ENCODE measurements at places on chromosomes 1 and 21. TPM values are rescaled to one million over a fixed set of nuclear protein-coding genes. Genes with fewer than 3 reads are reported as not detected.

Gene ABCA4
- 0.10 TPM for total RNA-seq

Gene FAM72A
- 9.0 TPM for total RNA-seq

Gene ERICH3
- not detected for total RNA-seq

Gene STUM
- total RNA-seq: not detected

Gene PRAMEF10
- not detected for total RNA-seq

Gene OR2T35
- total RNA-seq: not detected

Gene AKIRIN1
- total RNA-seq: 44.0 TPM

Gene S100B
- total RNA-seq: not detected

Gene AUNIP
- 6.0 TPM for total RNA-seq

Gene HTR6
- 0.17 TPM for total RNA-seq

Gene GPR25
- total RNA-seq: not detected

Gene VHLL
- total RNA-seq: not detected

Gene CTSE
- not detected for total RNA-seq

Gene CFAP141
- total RNA-seq: not detected

Gene PIK3CD
- total RNA-seq: 10.6 TPM

Gene MCOLN3
- total RNA-seq: 4.2 TPM

Gene HCN3
- 5.4 TPM for total RNA-seq

Gene METTL25B
- 24.1 TPM for total RNA-seq

Gene XCL2
- not detected for total RNA-seq

Gene BCAS2
- 30.4 TPM for total RNA-seq

Gene ZNF669
- 4.5 TPM for total RNA-seq

Gene SOAT1
- 33.5 TPM for total RNA-seq

Gene CYP4A11
- total RNA-seq: not detected

Gene AIM2
- not detected for total RNA-seq

Gene STMN1
- total RNA-seq: 210 TPM

Gene LAPTM5
- total RNA-seq: 0.13 TPM

Gene OR2T2
- total RNA-seq: not detected

Gene USP1
- total RNA-seq: 27.3 TPM

Gene SYT6
- 0.54 TPM for total RNA-seq

Gene TMEM61
- not detected for total RNA-seq

Gene PDC
- total RNA-seq: not detected

Gene CFAP107
- total RNA-seq: not detected

Gene UBXN10
- not detected for total RNA-seq

Gene SPATA6
- total RNA-seq: 0.82 TPM

Gene AMY1A
- total RNA-seq: not detected

Gene LCE2C
- total RNA-seq: not detected

Gene TNFRSF9
- 3.8 TPM for total RNA-seq

Gene SLC5A9
- total RNA-seq: not detected
